Cerebellar cortex (tissue), 1 donor: ENCODE measurements at places on chromosomes 1 and 21.
A peak's percentile ranks its signal among the peaks of the same experiment; 100 is the strongest.

- DNase-seq = peak; percentile 53
Observed at GRCh38 chr21:16583556-16583955, 853.8 kb downstream of the USP25 start.

GRCh38 chr1:147388969-147389368, 146.5 kb downstream of the CHD1L start:
- DNase-seq = no peak

GRCh38 chr1:200423235-200423634, 13.4 kb upstream of the ZNF281 start:
- no peak for DNase-seq

DNA sequence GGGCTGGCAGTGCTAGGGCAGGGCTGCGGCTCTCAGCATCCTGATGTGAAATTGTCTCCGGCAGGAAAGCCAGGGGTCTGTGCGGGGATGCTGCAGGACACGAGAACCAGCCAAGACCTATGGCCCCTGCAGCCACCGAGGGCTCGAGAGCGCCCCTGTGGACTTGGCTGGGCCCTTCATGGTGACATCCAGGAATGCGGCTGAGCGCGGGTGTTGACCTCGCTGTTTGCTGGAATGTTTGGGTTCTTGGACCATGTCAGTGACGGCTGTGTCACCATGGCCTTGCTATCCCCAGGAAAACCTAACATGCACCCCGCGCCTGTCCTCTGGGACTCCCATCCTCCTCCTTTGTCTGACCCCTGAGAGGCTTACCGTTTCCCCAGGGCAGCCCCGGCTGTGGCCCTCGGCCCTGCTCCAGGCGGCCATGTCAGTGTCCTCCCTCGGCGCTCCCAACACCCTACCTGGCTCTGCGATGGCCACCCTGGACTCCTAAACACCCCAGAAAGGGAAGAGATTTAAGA, 14.3 kb upstream of the C1orf174 start:
- DNase-seq = no peak

- no peak for DNase-seq
Observed at GRCh38 chr1:45843474-45843905, 40.1 kb downstream of the MAST2 start.

DNA sequence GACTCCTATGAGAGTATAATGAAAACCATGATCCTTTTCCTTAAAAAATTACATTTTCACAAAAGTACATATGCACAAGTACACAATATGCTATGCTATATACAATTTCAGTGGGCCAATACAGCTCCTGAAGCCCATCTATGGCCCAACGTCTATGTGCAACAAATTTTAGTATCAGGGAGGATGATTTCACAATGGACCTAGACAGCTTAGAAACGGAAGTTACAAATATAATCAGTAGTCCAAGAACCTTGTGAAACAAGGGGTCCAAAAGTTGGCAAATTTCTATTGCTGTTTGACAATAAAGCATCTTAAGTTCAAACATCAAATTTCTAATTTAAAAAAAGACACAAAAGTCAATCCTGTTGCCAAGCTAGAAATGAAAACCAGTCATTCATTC, 87.0 kb downstream of the DPYD start:
- DNase-seq = no peak

DNA sequence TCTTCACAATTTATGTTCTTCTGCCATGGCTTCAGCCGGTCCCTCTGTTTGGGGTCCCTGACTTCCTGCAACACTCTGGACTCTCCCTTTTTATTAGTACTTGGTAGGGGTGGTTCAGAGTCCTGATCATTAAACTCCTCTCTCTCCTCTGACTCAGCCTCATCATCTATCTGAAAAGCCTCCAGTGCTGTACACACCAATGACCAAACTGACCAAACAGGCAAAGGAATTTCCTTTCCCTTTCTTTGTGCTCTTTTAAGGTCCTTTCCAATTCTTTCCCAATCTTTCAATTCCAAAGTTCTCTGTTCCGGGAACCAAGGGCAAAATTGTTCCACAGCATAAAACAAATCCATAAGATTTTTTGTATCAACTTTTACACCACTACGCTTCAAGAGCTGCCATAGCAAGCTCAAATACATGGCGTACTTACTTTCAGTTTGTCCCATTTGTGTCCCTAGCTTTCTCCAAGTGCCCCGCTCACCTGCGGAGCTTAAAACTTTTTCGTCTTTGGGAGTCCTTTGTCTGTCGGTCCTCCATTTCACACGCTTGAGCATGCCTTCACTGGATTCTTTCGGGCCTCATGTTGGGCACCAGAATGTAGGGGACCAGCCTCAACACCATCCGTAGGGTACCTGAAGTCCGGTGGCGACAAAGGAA, 9.6 kb downstream of the DAP3 start:
- no peak for DNase-seq

DNA sequence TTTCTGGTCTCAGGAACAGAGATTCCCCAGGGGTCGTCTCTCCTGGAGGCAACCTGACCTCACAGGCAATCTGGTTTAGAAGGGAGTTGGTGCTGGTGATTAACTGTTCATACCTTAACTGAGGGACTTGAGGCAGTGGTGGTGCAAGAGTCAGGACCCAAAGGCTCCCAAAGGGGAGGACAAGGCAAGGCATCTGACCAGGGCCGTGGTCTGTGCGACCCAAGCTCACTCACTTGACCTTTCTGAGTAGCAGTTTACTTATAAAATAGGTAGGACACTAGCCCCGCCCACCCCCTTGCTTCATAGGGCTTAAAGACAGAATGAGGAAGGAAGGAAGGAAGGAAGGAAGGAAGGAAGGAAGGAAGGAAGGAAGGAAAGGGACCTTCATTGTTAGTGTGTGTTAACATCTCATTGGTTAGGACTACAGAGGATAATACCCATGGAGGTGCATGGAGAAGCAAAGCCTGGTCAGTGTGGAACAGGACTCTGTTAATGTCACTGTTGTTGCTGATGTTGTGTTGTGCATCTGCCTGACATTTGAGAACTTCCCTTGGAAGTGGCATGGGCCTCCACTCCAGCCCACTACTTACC, 4.6 kb upstream of the KCNA2 start:
- DNase-seq = no peak

DNA sequence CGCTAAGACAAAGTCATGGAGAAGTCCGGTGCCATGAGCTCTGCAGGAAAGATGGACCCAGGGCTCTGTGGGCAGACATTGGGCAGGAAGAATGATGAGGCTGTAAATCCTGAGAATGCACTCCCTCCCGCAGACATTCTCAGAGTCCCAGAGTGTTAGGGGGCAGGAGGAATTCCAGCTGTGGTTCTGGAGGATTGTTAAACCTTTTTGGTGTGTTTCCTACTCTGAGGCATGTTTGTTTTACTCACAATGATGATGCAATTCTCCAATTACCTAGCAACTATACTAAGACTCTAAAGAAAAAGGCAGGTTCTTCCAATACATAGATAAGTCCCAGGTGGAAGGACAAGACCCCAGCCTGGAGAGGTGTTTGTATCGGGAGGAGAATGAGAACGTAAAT, 2.8 kb upstream of the CAPN9 start:
- no peak for DNase-seq

DNA sequence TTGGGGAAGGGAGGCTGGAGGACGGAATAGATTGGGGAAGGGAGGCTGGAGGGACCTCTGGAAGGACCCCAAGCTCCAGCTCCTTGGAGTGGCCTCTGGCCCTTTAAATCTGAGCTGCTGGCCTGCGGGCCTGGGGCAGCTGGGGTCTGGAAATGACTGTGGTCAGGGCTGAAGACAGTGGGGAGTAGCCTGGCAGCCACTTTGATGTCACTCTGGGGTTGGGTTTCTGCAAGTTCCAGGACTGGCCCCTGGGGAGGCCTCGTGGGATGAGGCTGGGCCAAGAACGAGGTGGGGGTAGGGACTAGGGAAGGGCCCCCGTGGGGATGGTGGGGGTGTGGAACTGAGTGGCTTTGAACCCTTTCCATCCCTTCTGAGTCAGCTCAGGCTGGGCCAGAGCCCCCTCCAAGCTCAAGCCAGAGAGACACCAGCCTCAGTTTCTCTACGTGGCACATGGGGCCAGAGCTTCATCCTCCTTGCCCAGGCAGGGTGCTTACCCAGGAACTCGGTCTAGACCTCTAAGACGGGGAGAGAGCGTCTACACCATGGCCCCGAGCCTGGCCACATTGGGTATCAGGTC, 59.7 kb downstream of the ALPL start:
- DNase-seq = no peak
